ENCODE measurements at places on chromosomes 13 and 19. TPM values are rescaled to one million over a fixed set of nuclear protein-coding genes. Genes with fewer than 3 reads are reported as not detected.

DNA sequence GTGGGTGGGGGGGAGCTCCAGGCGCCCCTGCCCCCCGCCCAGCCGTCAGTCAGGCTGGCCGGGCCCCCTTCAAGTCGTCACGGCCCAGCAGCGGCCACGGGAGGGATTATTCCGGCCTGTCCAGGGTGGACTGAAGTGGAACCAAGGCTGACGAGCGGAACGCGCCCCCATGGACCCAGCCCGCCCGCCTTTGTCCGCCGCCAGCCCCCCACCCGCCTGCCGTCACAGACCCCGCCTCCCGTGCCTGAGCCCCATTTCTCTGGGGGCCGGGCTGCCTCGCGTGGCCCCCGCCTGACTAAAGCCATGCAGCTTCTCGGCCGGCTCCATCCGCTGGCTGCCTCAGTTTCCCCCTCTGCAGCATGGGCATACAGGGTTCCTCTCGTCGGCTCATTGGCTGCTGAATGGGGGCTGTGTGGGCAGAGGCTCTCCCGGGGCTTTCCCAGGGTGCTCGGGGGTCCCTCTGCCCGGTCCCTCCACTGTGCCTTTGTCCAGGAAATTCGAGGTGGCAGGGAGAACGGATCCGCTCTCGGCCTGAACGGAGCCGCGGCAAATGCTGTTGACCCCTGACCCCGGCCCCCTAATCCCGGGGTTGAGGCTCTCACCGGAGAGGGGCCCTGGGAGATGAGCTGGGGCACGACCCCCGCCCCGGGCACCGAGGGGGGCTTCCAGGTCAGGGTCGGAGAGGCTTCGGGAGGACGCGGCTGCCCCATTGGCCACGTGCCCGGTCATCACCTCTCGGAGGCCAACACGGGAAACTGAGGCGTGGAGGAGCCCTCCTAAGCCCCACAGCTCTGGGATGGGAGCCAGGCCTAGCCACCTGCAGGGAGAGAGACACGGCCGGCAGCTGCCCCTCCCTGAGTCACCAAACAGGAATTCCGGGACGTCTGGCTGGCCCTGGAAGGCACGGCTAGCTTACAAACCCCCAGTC lies 27.4 kb downstream of the EFNA2 start:
- peak; percentile 13 for DNase-seq

DNA sequence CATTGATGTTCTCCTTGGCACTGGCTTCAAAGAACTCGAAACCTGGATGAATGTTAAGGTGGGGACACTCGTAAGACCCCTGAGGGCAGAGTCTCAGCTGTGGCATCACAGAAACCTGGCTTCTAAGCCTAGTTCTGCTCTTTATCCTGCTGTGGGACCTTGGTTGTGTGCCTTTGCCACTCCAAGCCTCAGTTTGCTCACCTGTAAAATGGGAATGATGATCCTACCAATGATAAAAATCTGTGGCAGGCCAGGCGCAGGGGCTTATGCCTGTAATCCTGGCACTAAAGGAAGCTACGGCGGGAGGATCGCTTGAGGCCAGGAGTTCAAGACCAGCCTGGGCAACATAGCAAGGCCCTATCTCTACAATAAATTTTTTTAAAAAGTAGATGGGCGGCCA lies 13.9 kb downstream of the RAB3D start:
- DNase-seq = no peak

- no peak for DNase-seq
Observed at GRCh38 chr19:40932008-40932959, 50.3 kb upstream of the CYP2A7 start.

- no peak for DNase-seq
Observed at GRCh38 chr13:106052200-106052767, 483.2 kb downstream of the EFNB2 start.

The YIPF2 gene
- 90.2 TPM for total RNA-seq

The SBK3 gene
- 0.94 TPM for total RNA-seq
